Effector memory CD4-positive, alpha-beta T cell (primary cell): ENCODE measurements at places on chromosomes 13 and 19.

- DNase-seq, result no peak
Observed at GRCh38 chr19:42143341-42144234, 11.3 kb upstream of the POU2F2 start.

- peak; percentile 36 for DNase-seq
Observed at GRCh38 chr13:87671031-87671752, at the start of gene SLITRK5. SLITRK5 (plus strand) TSS chr13:87671371; CDS start chr13:87675389, 4,018 bp downstream.

DNA sequence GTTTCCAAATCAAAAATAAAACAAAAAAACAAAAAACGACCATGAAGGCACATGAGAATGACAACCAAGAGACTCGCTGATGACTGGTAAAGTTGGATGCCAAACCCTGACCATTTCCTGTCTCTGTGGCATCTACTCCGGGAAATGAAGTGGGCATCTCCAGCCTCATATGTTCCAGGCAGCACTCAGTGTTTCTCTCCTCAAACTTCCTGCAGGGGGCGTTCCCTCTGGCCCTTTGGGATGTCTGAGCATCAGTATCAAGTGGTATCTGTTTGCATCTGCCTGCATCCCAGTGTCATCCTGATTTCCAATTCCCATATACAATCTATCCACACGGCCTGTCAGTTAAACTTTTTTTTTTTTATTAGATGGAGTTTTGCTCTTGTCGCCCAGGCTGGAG is 9.8 kb upstream of the SIGLEC12 start:
- DNase-seq, result no peak

- no peak for DNase-seq
Observed at GRCh38 chr13:52868190-52868589, 19.8 kb upstream of the PCDH8 start.

- DNase-seq, result no peak
Observed at GRCh38 chr13:58302349-58302748, 670.8 kb downstream of the PCDH17 start.

DNA sequence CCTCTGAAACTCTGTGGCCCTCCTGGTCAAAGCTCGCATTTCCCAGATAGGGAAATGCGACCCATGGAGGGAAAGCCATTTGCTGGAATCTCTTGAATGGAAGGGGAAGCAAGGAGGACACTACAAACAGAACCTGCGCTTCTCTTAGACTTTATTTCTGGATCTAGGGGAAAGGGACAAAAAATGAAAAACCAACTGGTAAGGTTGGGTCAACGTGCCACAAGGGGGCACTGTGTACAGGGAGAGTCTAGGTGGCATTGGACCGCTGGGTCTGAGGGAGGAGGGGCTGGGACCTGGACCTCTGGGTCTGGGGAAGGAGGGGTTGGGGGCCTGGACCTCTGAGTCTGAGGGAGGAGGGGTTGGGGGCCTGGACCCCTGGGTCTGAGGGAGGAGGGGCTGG is 5.0 kb downstream of the KLK4 start:
- no peak for DNase-seq
